ENCODE measurements at places on chromosomes 1 and 21. TPM values are rescaled to one million over a fixed set of nuclear protein-coding genes. Genes with fewer than 3 reads are reported as not detected.
A peak's percentile ranks its signal among the peaks of the same experiment; 100 is the strongest.

- no peak for DNase-seq
These were observed 34.6 kb upstream of the ADAMTS5 start for GRCh38 chr21:27001526-27001925.

DNA sequence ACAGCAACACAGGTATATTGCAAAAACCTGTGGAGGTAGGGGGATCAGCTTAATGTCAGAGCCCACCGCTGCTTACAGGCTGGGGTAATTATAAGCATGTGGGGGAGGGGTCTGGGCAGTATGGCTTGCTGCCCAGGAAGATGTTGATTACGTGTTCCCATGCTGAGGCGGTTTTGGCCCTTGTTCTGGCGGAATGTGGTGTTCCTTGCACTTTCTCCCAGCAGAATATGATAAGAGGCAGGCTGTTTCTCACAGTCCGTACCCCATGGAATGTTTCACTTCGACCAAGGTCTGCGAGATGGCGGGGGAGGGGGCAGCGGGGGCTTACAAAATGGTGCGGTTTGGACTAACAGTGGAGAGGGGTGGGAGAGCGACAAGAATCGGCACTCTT lies 9.8 kb upstream of the HPCAL4 start:
- DNase-seq = no peak

DNA sequence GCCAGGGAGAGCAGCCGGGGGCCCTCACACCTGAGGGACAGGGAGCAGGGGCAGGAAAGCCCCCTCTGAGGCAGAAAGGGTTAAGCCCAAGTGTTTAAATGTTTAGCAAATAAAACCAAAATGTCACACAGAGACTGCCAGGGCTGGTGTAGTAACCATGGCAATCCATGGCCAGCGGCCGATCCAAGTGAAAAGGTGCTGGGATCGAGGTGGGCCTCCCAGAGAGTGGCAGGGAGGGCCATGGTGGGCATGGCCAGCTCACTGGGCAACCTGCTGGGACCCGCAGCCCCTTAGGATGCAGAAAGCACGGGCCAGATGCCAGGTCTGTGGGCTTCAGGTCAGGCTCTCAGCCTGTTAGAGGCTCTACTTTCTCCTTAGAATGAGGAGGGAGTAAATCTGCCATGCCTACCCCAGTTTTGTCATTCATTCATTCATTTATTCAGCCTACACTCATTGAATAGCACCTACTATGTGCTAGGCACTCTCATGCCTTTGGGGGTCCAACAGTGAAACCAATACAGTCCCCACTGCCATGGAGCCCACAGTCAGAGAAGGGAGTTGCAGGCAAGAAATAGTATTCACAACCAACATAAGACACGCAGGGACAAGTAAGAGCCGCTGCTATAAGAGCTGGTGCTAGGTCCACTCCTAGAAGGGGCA lies 56.1 kb downstream of the KCNN3 start:
- no peak for DNase-seq

- DNase-seq = no peak
These were observed 116.1 kb downstream of the MRPS6 start for GRCh38 chr21:34189506-34189905.

DNA sequence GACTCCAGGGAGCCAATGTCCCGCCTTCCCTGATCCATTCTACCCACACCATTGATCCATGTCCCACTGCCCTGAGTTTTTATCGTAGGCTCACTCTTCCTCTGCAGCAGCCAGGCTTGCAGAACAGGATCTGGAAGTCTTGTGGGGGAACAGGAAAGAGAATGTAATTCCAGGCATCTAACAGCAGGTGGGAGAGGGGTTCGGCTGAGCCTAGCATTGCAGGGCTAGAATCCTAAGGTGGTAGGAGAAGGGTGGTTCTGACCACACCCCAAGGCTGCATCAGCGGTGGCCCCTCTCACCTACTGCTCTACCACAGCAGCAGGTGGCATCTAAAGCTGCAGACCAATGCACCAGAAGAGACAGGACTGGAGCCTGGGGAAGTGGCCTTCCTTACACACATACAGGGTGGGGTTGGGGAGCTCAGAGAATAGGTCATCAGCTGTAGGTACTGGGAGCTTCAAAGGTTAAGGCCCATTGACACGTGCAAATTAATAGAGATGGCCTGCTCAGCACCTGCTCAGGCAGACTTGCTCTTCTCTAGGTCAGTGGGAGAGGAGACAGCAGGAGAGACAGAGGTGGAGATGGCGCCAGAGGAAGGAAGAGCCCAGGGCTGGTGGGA lies 20.5 kb downstream of the KNCN start:
- DNase-seq = no peak

GRCh38 chr1:48177257-48177656 lies 45.3 kb upstream of the SLC5A9 start:
- no peak for DNase-seq

DNA sequence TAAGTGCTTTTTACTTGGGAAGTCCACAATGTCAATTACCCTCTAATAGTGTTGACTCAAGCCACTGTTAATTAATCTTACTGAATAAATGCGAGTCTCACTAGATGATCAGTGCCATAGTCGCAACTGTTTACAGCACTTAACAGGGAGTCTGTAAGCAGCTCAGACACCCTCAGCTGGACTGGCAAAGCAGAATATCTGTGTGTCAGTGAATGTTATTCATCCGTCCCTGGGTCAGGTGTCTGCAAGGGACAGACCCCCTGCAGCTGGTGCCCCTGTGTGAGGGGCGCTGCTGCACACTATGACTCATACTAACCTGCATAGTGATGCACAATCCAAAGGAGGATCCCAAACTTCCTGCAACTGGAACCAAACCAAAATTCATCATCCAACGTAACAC lies 306.5 kb downstream of the HHIPL2 start:
- DNase-seq = no peak

DNA sequence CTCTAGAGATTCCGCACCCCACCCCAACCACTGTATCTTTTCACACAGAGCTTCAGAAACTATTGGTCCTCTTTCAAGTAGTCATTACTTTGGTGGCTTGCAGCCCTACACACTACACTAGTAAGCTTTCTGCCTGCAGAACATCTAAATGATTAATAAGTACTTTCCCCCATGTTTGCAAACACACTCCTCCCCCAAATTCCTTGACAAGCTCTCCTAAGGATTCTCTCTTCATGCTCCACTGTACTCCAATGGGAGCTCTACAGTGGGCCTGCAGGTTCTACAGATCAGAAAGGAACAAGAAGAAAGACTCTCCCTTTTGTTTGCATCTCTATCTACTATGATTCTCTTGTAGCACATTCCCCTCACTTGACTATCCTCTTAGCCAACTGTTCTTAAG lies 16.3 kb upstream of the NUF2 start:
- DNase-seq = no peak

DNA sequence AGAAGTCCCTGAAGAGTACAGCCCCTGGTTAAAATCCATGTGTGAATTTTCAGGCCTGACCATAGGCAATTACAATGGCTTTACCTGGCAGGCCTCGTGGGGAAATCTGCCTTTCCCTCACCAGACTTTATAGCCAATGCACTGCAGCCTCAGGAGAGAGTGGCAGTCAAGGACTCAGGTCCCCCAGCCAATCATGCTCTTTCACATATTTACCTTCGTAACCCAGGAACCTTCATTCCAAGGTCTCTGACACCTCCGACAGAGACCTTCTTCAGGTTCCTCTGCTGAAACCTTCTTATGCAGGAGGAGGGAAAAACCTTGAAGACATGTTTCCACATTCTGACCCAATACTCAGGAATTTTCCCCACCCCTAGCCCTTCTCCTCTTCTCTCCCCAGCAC lies 118.9 kb downstream of the FASLG start:
- DNase-seq = no peak

GRCh38 chr1:213159376-213159775 lies 108.3 kb downstream of the RPS6KC1 start:
- no peak for DNase-seq

DNA sequence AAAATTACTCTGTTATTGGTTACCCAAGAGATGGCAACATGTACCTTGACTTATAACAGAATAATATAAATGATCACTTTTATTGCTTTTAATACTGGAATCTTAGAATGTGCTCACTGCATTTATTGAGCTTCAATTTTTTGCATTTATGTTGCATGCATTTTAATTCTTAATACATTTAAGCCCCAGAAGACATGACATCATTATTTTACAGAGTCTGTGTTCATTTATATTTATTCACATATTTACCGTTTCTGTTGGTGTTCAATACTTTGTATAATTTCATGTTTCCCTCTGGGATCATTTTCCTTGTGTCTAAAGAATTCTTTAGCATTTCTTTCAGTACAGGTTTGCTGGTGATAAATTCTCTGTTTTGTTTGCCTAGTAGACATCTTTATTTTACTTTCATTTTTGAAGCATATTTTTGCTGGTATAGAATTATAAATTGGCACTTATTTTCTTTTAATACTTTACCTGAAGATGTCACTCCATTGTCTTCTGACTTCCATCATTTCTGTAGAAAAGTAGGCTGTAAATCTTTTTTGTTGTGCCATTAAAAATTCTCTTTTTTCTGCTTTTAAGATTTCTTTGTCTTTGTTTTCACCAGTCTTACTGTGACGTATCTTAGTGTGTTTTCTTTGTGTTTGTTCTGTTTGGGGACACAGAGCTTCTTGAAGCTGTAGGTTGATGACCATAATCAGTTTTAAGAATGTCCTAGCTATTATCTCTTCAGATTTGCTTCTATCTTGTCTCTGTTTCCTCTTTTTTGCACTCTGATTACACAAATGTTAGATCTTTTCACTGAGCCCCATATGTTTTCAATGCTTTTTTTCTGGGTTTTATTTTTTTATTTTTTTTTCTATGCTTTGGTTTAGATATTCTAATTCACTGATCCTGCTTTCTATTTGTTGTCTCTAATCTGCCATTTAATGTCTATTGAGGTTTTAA lies 26.9 kb downstream of the DISP3 start:
- DNase-seq = no peak

DNA sequence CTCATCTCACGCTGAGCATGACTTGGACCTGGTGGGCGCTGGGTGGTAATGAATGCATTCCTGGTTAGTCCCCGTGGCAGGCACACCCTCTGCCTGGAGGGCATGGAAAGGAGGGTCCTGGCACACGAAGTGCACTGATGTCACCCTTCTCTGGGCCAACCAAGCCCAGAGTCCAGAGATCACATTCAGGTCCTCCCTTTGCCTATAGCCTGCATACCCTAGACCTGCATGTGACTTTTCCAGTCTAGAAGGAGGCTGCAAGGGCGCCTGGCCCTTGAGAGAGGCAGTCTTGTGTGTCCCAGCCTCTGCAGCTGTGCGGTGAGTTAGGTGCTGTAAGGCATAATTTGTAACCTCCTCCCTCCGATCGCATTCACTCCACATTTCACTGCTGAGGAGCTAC lies 22.1 kb downstream of the PADI2 start:
- no peak for DNase-seq

DNA sequence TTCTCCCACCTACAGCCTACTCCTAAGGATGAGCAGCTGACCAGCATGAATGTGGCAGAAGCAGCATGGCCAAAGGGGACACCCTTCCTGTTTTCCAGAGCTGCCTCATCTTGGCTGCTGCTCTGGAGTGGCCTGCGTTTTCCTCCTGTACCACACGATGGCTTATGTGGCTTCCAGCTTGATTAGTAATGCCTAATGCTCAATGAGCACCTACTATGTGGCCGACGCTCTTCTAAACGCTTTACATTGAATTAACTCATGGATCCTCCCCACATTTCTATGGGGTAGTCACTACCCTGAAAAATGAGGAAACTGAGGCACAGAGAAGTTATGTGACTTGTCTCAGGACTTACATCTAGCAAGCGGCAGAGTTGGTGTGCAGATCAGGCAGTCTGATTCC lies 18.0 kb upstream of the SDHB start:
- DNase-seq = no peak

GRCh38 chr1:17168091-17168876 lies 36.6 kb upstream of the PADI1 start:
- peak; percentile 46 for DNase-seq

DNA sequence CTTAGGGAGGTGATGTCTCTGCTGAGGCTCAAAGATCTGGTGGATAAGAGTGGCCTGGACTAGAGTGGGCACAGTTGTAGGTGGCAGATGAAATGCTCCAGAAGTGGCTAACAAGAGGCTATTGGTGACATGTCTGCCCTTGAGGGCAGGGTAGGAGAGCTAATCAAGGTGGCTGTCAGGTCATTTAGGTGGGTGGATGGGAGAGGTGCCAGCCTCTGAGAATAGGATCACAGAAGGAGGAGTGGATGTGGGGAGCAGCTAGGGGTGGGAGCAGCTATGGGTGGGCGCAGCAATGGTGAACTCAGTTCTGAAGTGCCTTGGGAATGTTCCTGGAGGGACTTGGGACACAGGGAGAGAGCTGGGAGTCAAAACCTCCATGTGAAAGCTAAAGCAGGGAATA lies 142.0 kb upstream of the GRIK3 start:
- DNase-seq = no peak

- DNase-seq = no peak
These were observed 14.3 kb upstream of the OLIG2 start for GRCh38 chr21:33011462-33011861.

DNA sequence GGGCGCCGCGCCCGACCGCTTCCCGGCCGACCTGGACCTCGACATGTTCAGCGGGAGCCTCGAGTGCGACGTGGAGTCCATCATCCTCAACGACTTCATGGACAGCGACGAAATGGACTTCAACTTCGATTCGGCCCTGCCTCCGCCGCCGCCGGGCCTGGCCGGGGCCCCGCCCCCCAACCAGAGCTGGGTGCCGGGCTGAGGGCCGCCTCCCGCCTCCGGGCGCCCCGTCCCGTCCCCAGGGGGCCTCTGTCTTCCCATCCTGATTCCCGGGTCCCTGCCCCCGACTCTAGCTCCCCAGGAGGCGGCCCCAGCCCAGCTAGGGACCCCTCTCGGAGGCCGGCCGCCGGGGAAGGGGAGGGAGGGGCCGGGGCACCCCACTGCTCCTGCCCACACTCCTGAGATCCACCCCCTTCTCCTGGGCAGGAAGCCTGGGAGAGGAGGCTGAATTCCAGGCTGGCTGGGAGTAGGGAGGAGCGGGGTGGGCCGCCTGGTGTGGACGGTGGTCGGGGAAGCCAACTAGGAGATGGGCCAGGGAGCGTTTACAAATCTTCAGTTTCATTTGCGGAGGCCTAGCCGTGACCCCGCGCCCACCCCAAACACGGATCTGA lies 21.4 kb downstream of the FOXO6 start:
- DNase-seq = no peak

GRCh38 chr1:189783456-189783855 lies 694.2 kb downstream of the BRINP3 start:
- DNase-seq = no peak

GRCh38 chr1:186418503-186418902 lies 42.4 kb downstream of the PDC start:
- DNase-seq = no peak

GRCh38 chr1:234001817-234002216 lies 97.3 kb downstream of the SLC35F3 start:
- DNase-seq = no peak

- no peak for DNase-seq
These were observed 159.5 kb downstream of the GPATCH2 start for GRCh38 chr1:217471403-217471802.

TNFRSF4 gene
- polyA plus RNA-seq = 1.5 TPM

C1orf116 gene
- 22.3 TPM for polyA plus RNA-seq

TDRD5 gene
- 5.6 TPM for polyA plus RNA-seq

ACTL8 gene
- not detected for polyA plus RNA-seq

OR2T2 gene
- polyA plus RNA-seq = not detected

MANEAL gene
- polyA plus RNA-seq = 3.6 TPM

Data from left renal pelvis (tissue), 4 donors.